ENCODE measurements at places on chromosomes 4 and X.
A peak's percentile ranks its signal among the peaks of the same experiment; 100 is the strongest.

DNA sequence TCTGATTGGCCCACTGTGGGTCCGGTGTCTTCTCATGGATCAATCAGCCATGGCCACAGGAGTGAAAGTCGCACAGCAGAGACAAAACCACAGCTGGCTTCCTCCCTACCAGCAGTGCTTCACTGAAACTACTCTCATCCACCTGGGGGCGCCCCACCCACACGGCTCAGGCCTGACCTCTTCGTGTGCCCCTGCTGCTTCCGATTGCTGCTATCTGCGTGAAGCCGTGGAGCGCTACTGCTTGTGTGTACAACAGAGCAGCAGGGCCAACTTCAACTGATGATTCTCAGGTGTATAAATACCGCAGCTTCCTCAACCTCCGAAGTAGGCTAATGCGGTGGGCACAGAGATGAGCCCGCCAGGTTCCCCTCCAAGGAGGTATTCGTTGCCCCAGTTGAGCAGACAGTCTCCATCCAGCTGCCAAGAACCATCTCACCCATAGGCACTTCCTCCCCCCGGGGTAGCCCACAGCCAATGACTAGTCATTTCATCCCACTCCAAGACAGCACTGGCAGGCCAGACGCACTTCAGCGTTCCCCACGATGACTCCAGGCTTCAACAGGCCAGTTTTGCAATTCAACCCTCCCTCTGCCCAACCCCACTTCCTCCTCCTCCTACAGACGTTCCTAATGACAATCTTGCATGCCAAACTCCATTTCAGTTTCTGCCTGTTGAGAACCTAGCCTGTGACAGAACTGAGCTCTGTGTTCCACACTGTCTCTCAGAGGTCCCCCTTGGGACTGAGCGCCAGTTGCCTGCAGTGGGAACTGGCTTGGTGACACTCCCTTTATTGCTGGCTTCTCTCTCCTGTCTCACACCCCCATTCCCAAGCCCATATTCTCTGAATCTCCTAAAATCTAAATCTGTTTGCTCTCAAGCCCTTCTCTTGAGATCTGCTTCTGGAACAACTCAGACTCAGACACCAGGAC is 41.3 kb upstream of the ATP6AP2 start:
- DNase-seq = peak; percentile 11

DNA sequence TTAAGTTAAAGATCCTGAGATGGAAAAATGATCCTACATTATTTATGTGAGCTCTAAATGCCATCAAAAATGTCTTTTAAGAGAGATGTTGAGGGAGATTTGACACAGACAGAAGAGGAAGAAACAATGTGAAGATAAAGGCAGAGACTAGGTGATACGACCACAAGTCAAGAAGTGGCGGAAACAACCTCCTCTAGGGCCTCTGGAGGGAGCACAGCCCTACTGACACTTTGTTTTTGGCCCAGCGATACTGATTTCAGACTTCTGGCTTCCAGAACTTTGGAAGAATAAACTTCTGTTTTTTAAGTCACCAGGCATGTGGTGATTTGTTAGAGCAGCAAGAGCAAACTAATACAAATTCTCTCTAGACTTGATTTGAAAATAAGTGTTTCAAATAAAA is 1216.1 kb downstream of the FSTL5 start:
- DNase-seq = no peak

GRCh38 chr4:14856062-14856933 is 146.0 kb upstream of the CPEB2 start:
- no peak for DNase-seq

DNA sequence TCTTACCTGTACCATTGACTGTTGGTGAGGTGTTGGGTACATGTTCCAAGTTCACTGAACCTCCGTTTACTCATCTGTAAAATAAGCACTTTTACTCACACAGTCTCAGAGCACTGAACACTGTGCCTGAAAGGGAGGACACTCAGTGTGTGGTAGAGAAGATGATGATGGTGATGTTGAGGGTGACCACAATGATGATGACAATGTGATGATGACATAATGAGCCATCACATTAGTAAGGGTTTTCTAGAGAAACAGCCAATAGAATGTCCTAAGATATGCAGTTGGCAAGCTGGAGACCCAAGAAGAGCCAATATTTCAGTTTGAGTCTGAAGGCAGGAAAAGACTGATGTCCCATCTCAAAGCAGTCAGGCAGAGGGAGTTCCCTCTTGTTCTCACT is 315.4 kb upstream of the IGFBP7 start:
- no peak for DNase-seq

GRCh38 chr4:102285831-102286230 is 59.5 kb downstream of the SLC39A8 start:
- DNase-seq = no peak

DNA sequence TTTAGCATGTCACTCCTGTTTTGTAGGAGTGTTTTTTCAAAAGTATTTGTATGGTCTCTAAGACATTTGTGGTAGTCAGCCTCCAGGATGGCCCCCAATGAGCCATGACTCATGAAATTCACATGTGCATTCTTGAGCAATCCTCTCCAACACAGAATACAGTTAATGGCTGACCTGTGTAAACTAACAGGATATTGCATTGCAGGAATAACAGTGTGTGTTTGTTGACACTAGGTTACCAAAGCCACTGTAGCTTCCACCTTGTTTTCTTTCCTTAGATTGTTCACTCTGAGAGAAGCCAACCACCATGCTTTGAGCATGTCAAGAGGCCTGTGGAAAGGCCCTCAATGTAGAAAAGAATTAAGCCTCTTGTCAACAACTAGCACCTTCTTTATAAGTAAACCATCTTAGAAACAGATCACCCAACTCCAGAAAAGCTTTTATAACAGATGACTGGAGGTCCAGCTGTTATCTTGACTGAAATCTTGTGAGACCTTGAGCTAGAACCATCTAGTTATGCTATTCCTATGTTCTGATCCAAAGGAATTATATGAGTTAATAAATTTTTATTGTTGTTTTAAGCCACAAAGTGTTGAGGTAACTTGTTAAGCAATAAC is 28.5 kb downstream of the TBCK start:
- no peak for DNase-seq

DNA sequence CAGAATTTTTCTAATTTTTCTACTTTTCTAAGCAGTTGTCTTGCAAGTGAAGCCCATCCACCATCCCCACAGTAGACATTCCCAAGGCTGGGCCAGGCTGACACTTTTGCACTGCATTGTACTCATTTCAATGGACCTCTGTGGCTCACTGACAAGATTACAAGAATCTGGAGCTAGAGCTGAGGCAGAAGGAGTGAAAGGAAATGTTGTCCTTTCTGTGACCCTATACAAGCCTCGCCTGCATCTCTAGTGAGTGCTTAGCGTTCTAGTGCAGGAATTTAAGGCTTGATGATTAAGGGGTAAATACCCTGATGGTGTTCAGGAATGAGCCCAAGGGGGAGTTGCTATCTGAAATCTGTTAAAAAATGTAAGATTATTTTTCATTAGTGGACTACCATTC is 6.3 kb downstream of the MAGED1 start:
- DNase-seq = no peak

GRCh38 chr4:181085557-181085956 is 1157.6 kb upstream of the TENM3 start:
- DNase-seq = no peak

- no peak for DNase-seq
Observed at GRCh38 chr4:142781114-142781513, 65.0 kb downstream of the INPP4B start.

DNA sequence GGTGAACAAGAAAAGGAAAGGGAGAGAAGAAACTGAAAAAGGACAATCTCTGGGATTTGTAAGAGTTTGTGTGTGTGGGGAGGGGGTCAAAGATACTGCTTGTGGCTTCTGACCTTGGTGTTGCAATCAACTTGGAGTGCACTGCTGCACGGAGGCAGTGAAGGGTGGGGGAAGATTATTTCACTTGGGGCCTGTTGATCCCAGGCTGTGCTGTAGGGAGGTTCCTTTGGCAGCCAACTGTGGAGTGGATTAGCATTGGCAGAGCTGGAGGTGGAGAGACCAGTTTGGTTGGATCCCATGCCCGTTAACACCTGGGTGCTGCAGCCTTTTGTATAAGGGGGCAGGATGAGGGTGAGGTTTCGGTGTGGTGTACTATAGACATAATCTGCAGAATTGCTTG is 38.2 kb downstream of the AFF1 start:
- DNase-seq = peak; percentile 93

DNA sequence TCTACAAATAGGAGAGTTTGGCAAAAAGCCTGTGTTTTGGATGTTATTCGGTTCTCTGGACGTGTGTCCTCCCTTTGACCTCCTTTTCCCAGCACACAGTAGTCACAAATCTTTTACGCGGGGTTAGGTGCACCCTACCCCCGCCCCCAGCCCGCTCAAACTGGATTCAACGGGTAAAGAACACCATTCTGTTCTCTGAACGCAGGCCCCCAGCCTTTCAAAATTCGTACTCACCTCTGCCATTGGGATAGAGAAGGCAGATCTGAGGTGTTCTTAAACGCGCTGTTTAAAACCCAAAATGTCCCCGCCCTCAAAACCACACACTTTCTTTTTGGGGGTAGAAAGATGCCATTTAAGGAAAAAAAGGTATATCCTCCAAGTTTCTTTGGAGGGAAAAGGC is 2.7 kb downstream of the LEF1 start:
- no peak for DNase-seq

GRCh38 chr4:67393007-67393406 is 152.3 kb downstream of the CENPC start:
- no peak for DNase-seq

DNA sequence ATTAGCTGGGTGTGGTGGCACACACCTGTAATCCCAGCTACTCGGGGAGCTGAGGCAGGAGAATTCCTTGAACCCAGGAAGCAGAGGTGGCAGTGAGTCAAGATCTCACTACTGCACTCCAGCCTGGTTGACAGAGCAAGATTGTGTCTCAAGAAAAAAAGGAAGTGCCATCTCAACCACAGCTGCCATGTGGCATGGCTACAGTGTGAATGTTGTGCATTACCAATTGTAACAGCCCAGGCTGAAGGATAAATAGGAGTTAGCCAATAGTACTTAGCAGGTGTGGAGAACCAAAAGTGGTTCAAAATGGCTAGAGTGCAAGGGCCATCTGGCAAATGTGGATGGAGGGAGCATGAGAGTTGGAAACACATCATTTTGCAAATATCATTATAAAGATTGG is 28.9 kb downstream of the SLC25A5 start:
- no peak for DNase-seq

- no peak for DNase-seq
Observed at GRCh38 chr4:41174444-41174843, 39.9 kb downstream of the APBB2 start.

DNA sequence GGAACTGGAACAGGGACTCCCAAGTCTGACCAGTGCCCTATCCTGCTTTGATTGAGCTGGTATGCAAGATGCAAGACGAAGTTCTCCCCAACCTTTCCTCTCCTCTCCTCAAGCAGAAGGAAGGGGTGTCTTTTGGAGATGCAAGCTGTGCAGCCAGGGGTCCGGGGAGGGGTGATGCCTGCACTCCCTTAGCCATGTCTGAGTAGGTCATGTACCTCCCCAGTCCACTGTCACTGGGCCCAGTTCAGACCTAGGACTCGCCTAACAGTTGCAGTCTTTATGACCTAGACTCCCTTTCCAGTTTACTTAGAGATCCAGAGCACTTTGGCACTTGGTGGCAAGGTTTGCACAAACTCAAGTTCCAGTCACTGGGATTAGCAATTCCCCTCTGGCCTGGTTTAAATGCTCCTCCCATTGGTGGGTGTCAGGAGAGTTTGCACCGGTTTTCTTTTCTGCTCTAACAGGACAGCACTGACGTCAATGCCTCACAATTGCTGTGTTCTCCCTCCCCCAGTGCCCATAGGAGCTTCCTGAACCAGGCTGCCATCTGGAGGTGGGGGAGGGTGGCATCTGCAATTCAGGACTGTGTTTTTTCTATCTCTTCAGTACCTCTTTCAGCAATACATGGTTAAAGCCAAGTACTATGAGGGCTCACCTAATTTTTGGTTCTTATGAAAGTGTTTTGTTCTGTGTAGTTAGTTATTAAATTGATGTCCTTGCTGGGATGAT is 782.2 kb downstream of the ARAP2 start:
- DNase-seq = no peak

DNA sequence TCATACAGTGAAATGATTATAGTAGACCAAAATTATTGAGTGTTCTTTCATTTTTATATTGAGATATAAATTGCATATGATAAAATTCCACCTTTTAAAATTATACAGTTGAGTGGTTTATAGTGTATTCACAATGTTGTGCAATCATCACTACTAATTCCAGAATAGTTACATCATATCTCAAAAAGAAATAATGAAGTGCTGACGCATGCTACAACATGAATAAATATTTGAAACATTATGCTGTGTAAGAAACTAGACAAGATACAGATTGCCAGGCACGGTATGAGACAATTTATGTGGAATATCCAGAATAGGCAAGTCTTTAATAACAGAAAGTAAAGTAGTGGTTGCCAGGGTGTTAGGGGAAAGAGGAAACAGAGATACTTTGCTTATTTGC is 871.7 kb downstream of the FAM133A start:
- DNase-seq = no peak

DNA sequence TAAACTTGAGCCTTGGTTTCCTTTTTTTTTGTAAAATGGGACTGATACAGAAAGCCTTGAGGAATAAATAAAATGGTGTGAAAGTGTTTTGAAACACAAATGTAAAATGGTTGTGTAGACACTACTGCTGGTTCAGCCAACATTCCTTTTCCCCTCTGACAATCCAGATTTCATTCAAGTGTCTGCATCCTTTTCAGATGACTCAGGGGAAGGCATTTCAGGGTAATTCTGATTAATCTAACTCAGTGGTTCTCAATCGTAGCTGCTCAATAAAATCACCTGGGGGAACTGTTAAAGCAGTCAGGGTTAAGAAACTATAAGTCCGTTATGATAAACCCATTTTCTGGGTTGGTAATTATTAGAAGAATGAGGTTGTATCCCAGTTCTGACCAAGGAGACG is 4.6 kb downstream of the ARHGAP10 start:
- DNase-seq = no peak

DNA sequence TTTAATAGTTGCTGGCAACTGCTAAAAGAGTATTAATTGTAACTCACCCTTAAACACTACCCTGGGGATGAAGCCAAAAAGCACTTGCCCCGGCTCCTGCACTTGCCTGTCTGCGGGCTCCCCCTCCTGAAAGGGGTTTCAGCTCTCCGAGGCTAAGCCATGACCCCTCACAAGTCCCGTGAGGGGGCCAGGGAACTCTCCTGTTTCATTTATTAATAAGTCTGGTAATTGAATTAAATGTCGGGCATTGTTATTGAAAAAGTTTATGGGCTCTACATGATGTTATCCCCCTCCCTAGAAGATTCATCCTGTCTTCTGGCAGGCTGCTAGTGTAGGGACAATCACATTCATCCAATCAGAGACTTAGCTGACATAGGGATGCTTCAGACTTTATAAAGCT is 23.3 kb downstream of the GSPT2 start:
- DNase-seq = no peak

DNA sequence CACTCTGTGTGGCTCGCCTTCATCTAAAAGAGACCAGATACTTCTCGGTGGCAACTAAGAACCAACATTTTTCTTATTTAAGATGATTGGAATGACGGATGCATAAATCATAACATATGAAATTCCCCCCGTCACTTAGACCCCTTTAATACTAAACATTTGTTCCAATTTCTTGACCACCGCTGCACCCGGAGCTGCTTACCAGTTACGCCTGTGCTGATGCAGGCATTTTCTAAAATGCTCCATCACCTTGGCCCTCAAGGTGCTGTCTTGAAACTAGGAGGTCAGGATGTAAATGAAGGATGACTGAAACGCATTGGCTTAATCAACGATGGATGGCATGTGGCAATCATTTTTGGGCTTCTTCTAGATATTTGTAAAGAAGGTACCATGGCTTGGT is 130.0 kb downstream of the CPZ start:
- no peak for DNase-seq

GRCh38 chr4:185654965-185655554 is 119.8 kb upstream of the PDLIM3 start:
- no peak for DNase-seq

GRCh38 chr4:171538601-171539100 is 274.6 kb upstream of the GALNTL6 start:
- no peak for DNase-seq
